SJSA1 (cell line): ENCODE measurements at places on chromosomes 1 and 21. TPM values are rescaled to one million over a fixed set of nuclear protein-coding genes. Genes with fewer than 3 reads are reported as not detected.

The TUT4 gene
- total RNA-seq = 25.3 and 28.2 TPM in 2 replicates

The FCRL4 gene
- total RNA-seq = not detected in 2 replicates

The ITLN1 gene
- not detected in 2 replicates for total RNA-seq

The C1QTNF12 gene
- 0.25 and 1.8 TPM in 2 replicates for total RNA-seq

The KRTAP13-2 gene
- not detected in 2 replicates for total RNA-seq

The FNBP1L gene
- total RNA-seq = 14.1 and 21.4 TPM in 2 replicates

The SERINC2 gene
- 10.4 and 16.6 TPM in 2 replicates for total RNA-seq

DNA sequence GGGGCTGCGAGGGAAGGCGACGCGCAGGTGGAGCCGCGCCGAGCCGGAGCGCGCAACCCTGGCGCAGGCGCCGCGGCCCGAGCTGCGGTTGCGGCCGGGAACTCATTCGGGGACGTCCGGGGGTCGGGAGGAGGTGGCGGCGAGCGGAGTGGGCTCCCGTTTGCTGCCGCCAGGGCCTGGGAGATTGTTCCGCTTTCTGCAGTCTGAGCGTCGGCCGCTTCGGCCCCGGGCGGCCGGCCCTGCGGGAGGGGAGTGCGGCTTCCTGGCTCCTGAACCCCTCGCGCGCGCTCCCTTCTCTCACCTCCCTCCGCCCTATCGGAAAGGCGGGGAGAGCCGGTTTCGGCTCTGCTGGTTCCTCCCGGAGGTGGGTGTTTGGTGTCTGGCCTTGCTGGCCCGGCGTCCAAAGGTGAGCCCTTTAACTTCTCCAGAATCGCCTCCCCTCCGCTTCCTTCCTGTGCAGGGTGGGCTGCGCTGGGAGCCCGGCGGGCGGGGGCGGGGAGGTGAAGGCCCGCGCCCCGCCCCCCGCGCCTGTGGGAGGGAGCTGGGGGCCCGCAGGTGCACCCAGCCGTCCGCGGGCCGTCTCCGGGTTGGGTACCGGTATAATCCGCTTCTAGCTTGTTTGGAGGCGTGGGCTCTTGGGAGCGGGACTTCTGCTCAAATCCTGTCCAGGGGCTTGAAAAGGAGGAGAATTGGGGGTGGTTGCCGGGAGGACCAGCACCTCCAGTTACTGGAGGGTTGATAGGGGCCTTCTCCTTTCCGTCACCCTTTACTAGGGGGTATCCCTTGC, 683 bp downstream of the LRRC8D start:
- DNase-seq = peak; percentile 43
- peaks cover 19% of the 10 kb centered on the region for H3K4me1 ChIP-seq
- peak overlapping the region; percentile 84 for H3K4me3 ChIP-seq
- H3K27me3 ChIP-seq = peaks cover 31% of the 10 kb centered on the region

- no peak overlapping the region for H3K27ac ChIP-seq
- H3K27me3 ChIP-seq = peaks cover 8% of the 10 kb centered on the region; the same call in 1 of the 2 replicates
- no peaks in the 10 kb centered on the region for H3K4me1 ChIP-seq
- no peak for DNase-seq
Measured at GRCh38 chr1:116203920-116204319, 92.7 kb downstream of the MAB21L3 start.

- no peaks in the 10 kb centered on the region for H3K4me1 ChIP-seq
- H3K4me3 ChIP-seq = no peak overlapping the region
- no peaks in the 10 kb centered on the region for H3K36me3 ChIP-seq
- no peak for DNase-seq
- H3K27ac ChIP-seq = no peak overlapping the region
Measured at GRCh38 chr1:79741720-79742421, 735.3 kb upstream of the ADGRL4 start.

GRCh38 chr1:22563671-22564602, 648 bp downstream of the EPHA8 start:
- peaks cover 73% of the 10 kb centered on the region for H3K27me3 ChIP-seq
- no peaks in the 10 kb centered on the region for H3K4me1 ChIP-seq
- H3K27ac ChIP-seq = no peak overlapping the region
- H3K36me3 ChIP-seq = no peaks in the 10 kb centered on the region

DNA sequence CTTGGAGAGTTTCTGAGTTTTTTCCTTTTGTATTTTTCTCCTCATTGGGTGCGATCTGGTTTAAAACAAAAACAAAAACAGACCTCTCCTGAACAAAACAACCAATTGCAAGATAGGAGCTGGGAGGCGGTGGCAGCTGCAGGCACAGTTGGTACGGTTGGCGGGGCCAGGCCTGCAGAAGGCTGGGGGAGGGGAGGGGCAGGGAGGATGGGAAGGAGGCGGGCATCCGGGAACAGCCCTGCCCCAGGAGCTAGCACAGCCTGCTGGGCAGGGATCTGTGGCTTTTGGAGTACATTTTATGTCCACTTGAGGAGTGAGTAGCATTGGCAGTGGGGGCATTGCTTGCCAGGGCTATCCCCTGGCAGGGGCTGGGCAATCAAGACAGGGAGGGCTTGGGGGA, 5.2 kb downstream of the CAPN9 start:
- no peak overlapping the region for H3K4me3 ChIP-seq
- no peak overlapping the region for H3K27ac ChIP-seq
- H3K4me1 ChIP-seq = no peaks in the 10 kb centered on the region
- H3K36me3 ChIP-seq = no peaks in the 10 kb centered on the region
- no peak for DNase-seq
- no peaks in the 10 kb centered on the region for H3K27me3 ChIP-seq

DNA sequence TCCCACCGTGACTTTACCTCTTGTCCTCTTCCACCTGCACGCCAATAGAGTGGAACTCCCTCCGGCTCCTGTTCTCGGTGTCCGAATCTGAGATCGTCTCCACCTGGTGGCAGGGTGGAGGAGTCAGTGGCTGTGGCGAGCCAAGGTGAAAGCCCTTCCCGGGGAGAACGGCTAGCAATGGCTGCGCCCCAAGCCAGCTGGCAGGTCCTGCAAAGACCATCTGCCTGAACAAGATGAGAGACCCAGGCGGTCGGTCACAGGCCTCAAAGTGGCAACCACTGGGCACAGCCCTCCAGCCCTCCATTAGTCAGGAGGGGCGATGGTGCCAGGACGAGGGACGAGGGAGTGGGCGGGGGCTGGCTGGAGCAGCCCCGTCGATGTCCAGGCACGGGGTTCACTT, 25.4 kb upstream of the SMIM12 start:
- H3K4me3 ChIP-seq = no peak overlapping the region
- H3K27me3 ChIP-seq = peaks cover 40% of the 10 kb centered on the region
- H3K27ac ChIP-seq = no peak overlapping the region

DNA sequence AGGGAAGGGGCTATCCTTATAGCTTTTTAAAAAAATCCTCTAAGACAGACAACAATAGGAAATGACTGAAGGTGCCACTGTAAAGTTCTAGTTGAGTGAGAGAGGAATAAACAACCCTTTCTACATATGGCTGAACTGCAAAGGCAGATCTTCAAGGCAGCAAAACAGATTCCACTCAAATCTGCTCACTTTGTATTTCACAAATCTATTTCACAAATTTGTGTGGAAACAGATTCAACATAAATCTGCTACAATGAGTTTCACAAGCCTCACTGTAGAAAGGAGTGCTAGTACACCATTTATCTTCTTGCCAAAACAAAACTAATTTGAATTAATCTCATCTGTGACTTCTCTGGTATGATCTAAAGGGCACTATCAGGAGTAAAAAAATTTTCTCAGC, 451.3 kb downstream of the PLA2G4A start:
- no peak overlapping the region for H3K27ac ChIP-seq
- H3K4me1 ChIP-seq = no peaks in the 10 kb centered on the region
- DNase-seq = no peak
- H3K27me3 ChIP-seq = no peaks in the 10 kb centered on the region
- H3K36me3 ChIP-seq = no peaks in the 10 kb centered on the region
- H3K4me3 ChIP-seq = no peak overlapping the region

DNA sequence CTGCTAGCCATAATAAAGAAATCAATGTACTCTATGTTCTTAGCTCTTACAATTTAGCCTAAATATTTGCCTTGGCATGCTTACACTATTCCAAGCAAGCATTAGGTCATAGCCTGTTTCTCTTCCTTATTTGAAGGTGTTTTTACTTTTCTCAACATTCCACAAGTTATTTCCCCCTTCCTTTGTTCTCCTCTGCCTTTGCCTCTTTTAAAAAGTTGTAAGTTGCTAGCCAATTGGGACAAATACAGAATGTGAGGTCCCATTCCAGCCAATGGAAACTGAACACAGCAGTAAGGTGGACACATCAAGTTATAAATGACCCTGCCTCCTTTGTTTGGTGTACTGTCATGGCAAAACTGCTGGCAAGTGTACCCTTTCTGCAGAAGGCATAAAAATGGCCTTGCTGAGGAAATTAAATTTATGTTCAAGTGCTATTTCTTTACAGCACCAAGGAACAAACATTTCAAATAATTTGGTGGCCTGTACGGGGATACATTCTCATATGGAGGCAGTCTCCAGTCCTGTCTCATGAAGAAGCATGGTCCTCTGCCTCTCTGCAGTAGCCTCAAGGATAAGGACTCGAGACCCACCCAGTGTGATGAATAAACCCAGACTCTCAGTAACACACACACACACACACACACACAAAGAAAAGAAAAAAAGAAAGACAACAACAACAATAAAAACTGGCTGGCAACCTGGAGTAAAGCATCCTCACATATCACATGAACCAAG, 28.8 kb upstream of the FMO1 start:
- H3K27ac ChIP-seq = peak overlapping the region; percentile 99
- DNase-seq = peak; percentile 47
- no peaks in the 10 kb centered on the region for H3K27me3 ChIP-seq
- no peaks in the 10 kb centered on the region for H3K36me3 ChIP-seq
- H3K4me3 ChIP-seq = no peak overlapping the region
- peaks cover 33% of the 10 kb centered on the region for H3K4me1 ChIP-seq

DNA sequence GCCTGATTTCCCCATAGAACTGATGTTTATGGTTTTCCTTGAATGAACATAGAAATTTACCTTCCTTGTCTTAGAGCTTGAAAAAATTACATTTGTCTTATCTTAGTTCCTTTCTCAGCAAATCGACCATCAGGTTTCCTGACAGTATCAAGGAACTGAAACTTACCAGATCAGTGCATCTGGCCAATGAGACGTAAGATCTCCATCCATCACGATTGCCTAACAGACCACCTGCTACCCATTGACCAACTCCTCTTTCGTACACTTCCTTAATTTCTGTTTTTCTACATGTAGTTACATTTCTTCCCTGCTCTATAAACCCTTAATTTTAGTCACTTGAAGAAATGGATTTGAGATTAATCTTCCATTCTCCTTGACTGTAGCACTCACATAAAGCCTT, 57.4 kb upstream of the TMPRSS15 start:
- H3K36me3 ChIP-seq = no peaks in the 10 kb centered on the region
- no peak overlapping the region for H3K4me3 ChIP-seq
- no peak overlapping the region for H3K27ac ChIP-seq

DNA sequence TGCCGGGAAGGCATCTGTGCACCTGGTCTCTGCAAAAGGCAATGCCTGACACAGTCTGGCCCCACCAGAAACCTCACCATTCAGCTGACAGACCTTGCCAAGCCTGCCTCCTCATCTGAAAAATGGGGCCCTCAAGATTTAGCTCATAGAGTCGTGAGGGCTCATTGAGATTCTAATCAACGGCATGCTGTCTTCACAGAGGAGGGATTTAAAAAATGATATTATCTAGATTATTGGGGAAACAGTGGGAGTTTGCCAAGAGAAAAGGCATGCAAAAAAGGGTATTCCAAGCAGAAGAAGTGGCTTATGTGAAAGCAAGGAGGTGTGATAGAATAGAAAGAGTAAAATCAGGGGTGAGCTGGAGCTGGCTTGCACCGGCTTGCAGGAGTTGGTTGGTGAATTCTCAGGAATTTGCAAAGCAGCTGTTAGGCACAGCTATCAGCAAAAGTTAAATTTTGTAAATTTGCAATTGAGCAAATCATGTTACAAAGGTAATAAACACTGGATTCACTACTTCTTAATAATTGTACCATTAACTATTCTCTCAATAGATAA, 91.7 kb upstream of the WNT4 start:
- no peaks in the 10 kb centered on the region for H3K36me3 ChIP-seq
- H3K4me1 ChIP-seq = peaks cover 5% of the 10 kb centered on the region; the same call in 1 of the 2 replicates
- DNase-seq = no peak

DNA sequence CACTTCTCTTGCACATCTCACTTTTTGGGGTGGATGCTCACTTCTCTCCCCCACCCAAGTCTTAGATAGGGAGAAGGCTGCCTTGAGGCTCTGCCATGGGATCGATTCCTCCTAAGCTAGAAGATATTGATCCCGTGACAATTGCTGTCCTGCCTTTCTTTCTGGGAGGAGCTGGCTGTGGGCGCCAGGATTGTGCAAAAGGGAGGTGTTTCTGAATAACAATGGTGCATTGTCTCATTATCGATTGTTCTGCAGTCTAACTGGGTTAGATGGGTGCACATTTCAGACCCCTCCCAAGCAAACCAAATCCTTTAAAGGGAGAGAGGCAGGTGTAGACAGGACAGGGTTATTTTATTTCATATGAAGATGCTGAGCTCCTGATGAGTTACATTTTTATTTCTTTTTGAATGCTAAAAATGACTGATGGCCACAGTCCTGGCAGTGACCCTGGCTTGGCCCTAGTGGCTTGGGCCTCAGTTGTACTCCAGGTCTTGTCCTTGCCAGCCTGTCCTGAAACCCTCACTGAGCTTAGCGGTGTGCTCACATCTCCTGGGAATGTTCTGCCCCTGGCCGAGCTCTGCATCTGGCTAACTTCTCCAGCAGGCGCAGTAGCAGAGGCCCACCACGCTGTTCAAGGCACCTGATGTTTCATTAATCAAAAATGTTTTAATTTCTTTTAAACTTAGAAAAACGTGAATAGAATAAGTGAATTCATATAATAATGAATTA, 99.0 kb upstream of the KAZN start:
- H3K36me3 ChIP-seq = no peaks in the 10 kb centered on the region
- H3K4me3 ChIP-seq = no peak overlapping the region
- DNase-seq = no peak
- 0 out of 2 replicates have a peak, but pooled peaks cover 5% of the 10 kb centered on the region for H3K4me1 ChIP-seq
- no peaks in the 10 kb centered on the region for H3K27me3 ChIP-seq
- no peak overlapping the region for H3K27ac ChIP-seq

DNA sequence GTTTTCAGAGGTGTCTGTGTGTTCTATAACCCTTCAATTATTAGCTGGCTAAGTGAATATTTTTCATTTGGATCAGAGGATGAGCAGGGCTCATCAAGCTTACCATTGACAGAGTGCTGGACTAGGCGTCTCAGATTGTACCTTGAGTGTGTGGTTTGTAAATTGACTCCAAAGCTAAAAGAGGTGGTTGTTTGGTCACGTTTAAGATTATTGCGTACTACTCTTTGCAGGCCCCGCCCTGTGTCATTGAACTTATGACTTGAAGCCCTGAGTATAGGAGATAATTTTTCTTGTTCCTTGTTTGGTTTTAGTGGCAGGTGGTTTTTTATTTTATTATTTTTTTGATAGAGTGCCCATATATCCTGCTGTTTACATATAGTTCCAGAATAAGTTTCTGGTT, 17.7 kb downstream of the MRPS6 start:
- H3K4me1 ChIP-seq = peaks cover 12% of the 10 kb centered on the region
- DNase-seq = no peak
- no peaks in the 10 kb centered on the region for H3K27me3 ChIP-seq
- peaks cover 19% of the 10 kb centered on the region for H3K36me3 ChIP-seq

DNA sequence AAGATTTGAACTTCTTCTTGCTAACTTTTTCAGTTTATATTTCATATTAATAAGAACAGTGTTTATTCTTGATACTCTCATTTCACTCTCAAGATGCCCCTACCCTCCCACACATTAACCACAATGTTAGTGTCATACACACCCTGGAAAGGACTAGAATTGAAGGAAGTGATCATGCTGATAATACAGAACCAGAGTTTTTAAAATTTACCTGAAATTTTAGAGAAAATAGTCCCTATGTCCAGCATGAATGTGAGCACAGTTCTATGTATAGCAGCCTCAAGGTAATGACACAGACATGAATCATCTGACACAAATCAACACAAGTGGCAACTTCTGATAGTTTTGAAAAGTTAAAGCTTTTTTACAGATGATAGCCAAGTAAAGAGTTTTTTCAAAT, 26.0 kb downstream of the RGS1 start:
- H3K36me3 ChIP-seq = no peaks in the 10 kb centered on the region
- DNase-seq = no peak
- no peaks in the 10 kb centered on the region for H3K27me3 ChIP-seq
